Sigmoid colon (tissue), 7 donors: ENCODE measurements at places on chromosomes 12 and 14. TPM values are rescaled to one million over a fixed set of nuclear protein-coding genes. Genes with fewer than 3 reads are reported as not detected.

Gene KRT3
- not detected for polyA plus RNA-seq

Gene SDR9C7
- polyA plus RNA-seq, result not detected

Gene MAP1LC3B2
- 4.8 TPM for polyA plus RNA-seq

Gene HOXC10
- not detected for polyA plus RNA-seq

Gene APOF
- not detected for polyA plus RNA-seq

Gene MYL2
- polyA plus RNA-seq, result 19.0 TPM

Gene TEX52
- polyA plus RNA-seq, result not detected

Gene CCDC38
- polyA plus RNA-seq, result not detected

Gene RTL1
- not detected for polyA plus RNA-seq

Gene RAD9B
- polyA plus RNA-seq, result 0.36 TPM

Gene HNF1A
- 13.2 TPM for polyA plus RNA-seq

Gene MANSC1
- 21.4 TPM for polyA plus RNA-seq

Gene MDM2
- polyA plus RNA-seq, result 6.0 TPM

Gene HAL
- under 0.01 TPM for polyA plus RNA-seq

Gene TMEM179
- not detected for polyA plus RNA-seq

Gene GDF3
- polyA plus RNA-seq, result not detected

Gene KCNJ8
- polyA plus RNA-seq, result 0.60 TPM

Gene MAP3K12
- polyA plus RNA-seq, result 10.1 TPM
